Esophagus squamous epithelium (tissue), 5 donors: ENCODE measurements at places on chromosomes 5 and 9.

DNA sequence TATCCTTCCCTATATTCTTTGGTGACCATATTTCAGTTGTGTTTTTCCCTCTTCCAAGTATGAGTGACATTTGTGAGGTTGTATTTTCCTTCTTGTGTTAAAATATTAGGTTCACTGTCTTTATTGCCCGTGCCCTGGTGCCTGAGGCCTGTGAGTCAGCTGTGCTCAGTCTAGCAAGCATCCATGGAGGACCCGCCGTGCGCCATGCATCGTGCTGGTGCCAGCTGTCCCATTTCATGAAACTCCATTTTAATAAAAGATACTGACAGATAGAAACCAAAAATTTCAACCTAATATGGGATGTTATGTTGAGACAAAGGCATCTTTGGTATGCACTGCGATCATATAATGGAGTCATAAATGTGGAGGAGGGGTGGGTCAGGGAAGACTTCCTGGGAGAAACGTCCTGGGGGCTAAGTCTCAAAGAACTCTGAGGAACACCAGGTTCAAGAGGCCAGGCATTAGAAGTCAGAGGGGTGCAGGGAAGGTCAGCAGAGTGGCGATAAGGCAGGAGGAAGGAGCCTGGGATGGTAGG lies 34.0 kb upstream of the FGF1 start:
- no peak for DNase-seq

DNA sequence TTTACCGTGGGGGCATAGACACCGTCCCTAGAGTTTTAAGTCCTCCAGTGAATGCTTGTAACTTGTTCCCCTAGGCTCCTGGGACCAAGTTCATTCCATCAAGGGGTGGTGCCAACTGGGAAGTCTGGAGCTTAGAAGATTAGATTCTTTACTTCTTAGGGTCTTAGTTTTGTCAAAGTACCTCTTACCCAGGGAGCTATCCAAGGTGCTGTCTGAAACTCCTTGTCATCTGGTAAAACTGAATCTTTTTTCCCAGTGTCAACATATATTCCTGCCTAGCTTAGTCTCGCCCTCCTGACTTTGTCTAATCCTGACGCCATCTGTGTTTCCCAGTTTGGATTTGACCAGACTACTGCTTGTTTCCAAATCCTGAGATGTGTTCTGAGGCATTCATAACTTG lies 41.6 kb downstream of the MAMDC2 start:
- no peak for DNase-seq

GRCh38 chr9:84761137-84761808 lies 91.7 kb downstream of the NTRK2 start:
- DNase-seq, result no peak

DNA sequence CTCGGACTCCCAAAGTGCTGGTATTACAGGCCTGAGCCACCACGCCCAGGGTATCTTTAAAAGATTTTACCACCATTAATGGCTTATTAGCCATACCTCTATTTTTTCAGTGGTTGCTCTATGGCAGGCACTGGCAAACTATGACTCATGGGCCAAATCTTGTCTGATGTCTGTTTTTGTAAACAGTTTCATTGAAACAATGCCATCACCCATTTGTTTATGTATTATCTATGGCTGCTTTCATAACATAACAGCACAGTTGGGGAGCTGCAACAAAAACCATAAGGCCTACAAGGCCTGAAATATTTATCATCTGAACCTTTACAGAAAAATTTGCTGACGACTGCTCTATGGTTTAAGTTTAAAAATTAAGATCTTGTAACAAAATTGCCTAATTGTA lies 66.8 kb downstream of the SLC38A9 start:
- no peak for DNase-seq

- DNase-seq, result no peak
These were observed 242.6 kb upstream of the IRX4 start for GRCh38 chr5:2125171-2125900.

- DNase-seq, result no peak
These were observed 156.5 kb downstream of the TRIO start for GRCh38 chr5:14299666-14300065.

DNA sequence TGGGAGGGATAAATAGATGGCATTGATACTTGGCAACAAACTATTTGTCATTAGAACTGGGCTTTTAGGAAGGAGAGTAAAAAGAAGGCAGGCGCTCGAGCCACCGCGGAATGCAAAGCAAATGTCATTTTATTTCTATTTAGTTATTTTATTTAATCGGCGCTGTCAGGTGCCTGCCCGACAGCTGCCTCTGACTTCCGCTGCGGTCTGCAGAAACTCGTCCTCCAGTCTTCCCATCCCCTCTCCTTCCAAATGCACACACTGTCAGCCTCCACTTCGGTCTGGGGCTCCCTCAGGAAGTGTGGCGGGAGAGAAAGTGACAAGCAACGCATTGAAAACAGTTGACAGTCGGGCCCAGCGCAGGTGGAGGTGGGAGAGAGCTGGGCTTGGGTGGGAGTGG lies 29.3 kb downstream of the ASS1 start:
- DNase-seq, result no peak

GRCh38 chr5:170861667-170861916 lies 226 bp upstream of the RANBP17 start:
- no peak for DNase-seq

- DNase-seq, result no peak
These were observed 61.7 kb downstream of the HMCN2 start for GRCh38 chr9:130327070-130327780.

DNA sequence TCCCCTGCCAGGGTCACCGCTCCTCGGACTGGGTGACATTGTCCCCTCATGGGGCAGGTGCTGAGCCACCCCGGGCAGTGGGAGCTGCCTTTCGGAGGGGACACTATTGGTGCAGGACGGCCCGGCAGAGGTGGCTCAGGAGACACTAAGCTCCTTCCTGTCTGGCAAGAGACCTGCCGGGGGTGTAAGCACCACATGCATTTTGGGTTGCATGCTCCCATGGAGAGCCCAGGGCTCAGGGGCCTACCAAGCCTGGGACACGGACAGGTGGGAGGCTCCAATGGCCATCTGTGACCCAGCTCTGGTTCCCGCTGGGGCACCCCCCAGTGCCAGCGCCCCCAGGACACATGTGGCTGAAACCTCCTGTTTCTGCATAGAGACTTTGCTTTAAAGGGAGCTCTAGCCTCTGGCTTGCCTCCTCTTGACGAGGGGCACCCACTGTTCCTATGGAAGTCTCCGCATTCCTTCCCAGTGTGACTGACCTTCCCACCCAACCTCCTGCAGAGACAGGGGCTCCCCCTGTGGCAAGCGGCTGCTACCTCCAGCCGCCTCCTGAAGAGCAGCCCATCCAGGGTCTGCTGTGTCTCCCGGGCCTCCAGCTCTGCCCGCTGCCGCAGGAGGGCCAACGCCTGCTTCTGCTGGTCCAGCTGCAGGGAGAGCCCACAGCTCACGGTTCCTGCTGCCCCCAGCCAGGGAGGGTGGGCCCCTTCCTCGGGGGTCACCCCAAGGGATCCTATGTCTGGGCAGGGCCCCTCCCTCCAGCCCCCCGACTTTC lies 28.1 kb downstream of the CCDC187 start:
- DNase-seq, result no peak
